ENCODE measurements at places on chromosomes 16 and 17. TPM values are rescaled to one million over a fixed set of nuclear protein-coding genes. Genes with fewer than 3 reads are reported as not detected.

The ARL17B gene
- 6.6 TPM for total RNA-seq

The SPN gene
- not detected for total RNA-seq

The ST6GALNAC1 gene
- total RNA-seq = 0.34 TPM

The UMOD gene
- total RNA-seq = not detected

The SMIM22 gene
- total RNA-seq = 0.38 TPM

The SLC13A2 gene
- total RNA-seq = 0.06 TPM

The TTC19 gene
- 45.1 TPM for total RNA-seq

The BAHCC1 gene
- 15.9 TPM for total RNA-seq

The HLF gene
- total RNA-seq = 0.34 TPM

The RPL19 gene
- 4,051 TPM for total RNA-seq

The EFNB3 gene
- total RNA-seq = 1.6 TPM

The VAT1L gene
- not detected for total RNA-seq

The TNFSF13 gene
- total RNA-seq = 0.94 TPM

The SEC14L5 gene
- total RNA-seq = not detected

The MYH1 gene
- total RNA-seq = not detected

The KRTAP2-2 gene
- not detected for total RNA-seq

The SLFN12 gene
- not detected for total RNA-seq

The CA4 gene
- not detected for total RNA-seq

The PRR11 gene
- 47.6 TPM for total RNA-seq

The OTOP2 gene
- 0.17 TPM for total RNA-seq

The CACNG4 gene
- 9.2 TPM for total RNA-seq

The ENGASE gene
- total RNA-seq = 23.9 TPM

The CCL16 gene
- total RNA-seq = not detected

The KRT28 gene
- total RNA-seq = not detected

The PPP1R27 gene
- 0.22 TPM for total RNA-seq

The KRT40 gene
- total RNA-seq = not detected

The TMC7 gene
- total RNA-seq = 9.6 TPM

All from A549 treated with DMSO at 1 μM for 4 hours (cell line).